Hindlimb muscle (tissue), 1 donor: ENCODE measurements at places on chromosomes 12 and 14.

- no peak for DNase-seq
These were observed 139.1 kb downstream of the ZFP36L1 start for GRCh38 chr14:68653804-68654203.

- DNase-seq = no peak
These were observed 51.1 kb downstream of the MIS18BP1 start for GRCh38 chr14:45201905-45202304.

DNA sequence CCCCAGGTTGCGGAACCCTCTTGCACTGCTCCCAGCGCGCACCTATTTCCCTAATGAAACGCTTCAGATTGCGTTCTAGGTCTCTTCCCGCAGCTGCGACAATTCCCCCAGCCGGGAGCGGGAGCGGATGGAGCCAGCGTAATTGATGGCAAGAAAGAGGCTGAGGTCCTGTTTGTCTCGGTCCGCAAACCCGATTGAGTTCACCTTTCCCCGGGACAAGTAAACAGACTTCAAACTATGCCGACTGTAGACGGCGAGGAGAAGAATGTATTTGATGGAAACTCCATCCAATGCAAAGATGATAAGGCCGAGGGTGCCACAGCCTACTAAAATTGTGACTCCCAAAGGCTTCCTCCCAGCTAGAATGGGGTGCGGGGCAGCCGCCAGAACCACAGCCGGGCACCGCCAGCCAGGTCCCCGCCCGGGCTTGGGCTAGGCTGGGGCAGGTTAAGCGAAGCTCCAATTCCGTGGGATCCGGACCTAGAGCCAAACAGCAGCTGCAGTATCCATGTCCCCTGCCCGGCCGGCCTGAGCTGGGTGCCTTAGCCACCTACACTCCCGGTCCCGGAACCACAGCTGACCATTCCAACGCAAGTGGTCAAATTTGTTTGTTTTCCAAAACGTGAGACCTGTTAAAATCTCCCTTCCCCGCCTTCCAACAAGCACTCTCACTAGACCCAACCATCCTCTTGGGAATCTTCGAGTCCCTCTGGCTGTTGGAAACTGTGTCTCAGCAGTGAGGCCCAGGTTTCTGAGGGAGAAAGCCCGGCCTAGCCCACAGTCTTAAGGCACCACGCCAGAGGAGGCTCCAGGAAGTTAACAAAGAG lies 5.5 kb downstream of the NKX2-1 start:
- DNase-seq = no peak

DNA sequence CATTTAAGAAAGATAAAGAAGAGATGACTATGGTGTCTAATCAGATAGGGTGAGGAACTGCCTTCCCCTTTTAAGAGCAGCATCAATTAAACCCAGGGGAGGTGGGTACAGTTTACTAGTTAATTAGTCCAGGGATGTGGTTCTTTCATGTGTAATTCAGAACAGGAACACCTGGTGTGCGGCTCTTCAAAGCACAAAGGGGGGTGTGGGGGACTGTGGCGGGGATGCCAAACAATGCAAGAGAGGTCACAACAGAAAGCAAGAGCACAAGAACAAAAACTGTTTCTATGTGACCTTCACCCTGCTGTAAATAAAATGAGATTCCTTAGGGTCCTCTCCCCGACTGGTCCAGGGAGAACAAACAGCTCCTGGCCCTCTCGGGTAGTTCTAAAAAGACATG lies 183.9 kb upstream of the SOX5 start:
- DNase-seq = no peak

DNA sequence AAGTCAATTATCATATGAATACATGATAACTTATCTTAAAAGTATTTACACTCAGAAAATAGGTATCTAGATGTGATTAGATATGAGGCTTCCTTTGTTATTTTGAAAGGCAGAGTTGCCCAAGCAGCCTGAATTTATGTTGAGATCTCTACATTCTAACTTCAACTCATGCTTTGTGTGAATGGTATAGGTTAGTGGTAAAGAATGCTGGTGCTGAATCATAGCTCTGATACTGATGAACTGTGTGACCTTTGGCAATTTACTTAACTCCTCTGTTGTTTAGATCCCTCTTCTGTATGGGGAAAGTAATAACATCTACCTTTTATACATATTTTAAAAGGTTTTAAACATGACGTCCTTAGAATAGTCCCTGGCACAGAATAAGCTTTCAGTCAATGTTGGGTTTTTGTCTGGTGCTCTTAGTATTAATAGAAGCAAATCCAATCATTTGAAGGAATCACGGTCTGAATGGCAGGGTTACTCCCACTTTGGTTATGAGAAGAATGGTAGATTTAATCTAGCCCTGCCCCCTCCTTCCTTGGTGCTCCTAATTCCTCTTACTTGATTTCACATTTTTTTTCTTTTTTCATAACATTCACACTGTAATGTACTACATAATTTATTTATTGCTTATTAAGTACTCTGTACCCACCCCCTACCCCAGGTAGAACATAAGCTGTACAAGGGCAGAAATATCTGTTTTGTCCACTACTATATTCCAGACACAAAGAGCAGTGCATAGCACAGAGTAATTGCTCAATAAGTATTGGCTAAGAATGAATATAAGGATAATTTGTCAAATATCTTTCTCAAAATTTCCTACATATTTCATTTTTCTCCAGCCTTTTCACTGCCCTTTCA lies 203.3 kb upstream of the KRR1 start:
- DNase-seq = no peak
